A549 treated with ZK216348 at 1 μM for 4 hours (cell line): ENCODE measurements at places on chromosomes 12 and 14. TPM values are rescaled to one million over a fixed set of nuclear protein-coding genes. Genes with fewer than 3 reads are reported as not detected.

The EPYC gene
- not detected in 5 replicates for total RNA-seq

The BEST3 gene
- total RNA-seq = 0.63 to 1.8 TPM (median 1.1 TPM) in 5 replicates

The BTG1 gene
- total RNA-seq = 64.8 to 79.8 TPM (median 69.5 TPM) in 5 replicates

The SYNDIG1L gene
- not detected in 5 replicates for total RNA-seq

The CBLN3 gene
- 0.59 to 2.1 TPM (median 1.1 TPM) in 5 replicates for total RNA-seq

The CLEC9A gene
- total RNA-seq = not detected in 5 replicates

The COX8C gene
- not detected in 5 replicates for total RNA-seq

The BRF1 gene
- total RNA-seq = 25.4 to 31.1 TPM (median 30.3 TPM) in 5 replicates

The MFAP5 gene
- 0.14 TPM in 1 of 5 replicates, not detected in the others for total RNA-seq

The CAPZA3 gene
- not detected in 5 replicates for total RNA-seq

The MAP1LC3B2 gene
- 0.91 to 1.7 TPM (median 1.1 TPM) in 5 replicates for total RNA-seq

The MUCL1 gene
- not detected in 5 replicates for total RNA-seq
